GM23338 (cell line): ENCODE measurements at places on chromosomes 4 and X.
A peak's percentile ranks its signal among the peaks of the same experiment; 100 is the strongest.

DNA sequence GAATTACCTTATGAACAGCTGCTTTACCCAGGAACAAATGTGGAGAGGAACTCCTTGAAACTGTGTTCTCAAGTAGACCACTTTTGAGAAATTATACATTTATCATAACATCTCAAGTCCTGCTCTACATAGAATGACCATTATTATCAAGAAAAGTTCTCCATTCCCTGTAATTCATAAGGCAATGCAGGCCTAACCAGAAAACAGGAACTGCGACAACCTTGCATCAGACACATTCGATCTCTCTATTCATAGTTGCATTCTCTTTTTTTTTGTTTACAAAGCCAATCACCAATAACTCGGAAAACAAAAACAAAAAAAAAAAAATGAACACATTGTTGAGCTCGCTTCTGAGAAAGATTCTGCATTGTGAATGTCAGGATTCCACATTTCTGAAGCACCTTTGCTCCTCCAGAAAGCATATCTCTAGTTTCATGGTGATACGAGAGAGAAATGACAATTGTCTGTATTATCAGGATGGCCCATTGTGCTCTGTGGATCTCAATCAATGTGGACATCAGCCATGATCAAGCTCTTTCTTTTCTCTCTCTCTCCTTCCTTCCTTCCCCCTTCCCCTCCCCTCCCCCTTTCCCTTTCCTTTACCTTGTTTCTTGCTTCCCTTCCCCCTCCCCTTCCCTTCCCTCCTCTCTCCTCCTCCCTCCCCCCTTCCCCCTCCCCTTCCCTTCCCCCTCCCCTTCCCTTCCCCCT lies 32.4 kb upstream of the CD99 start:
- DNase-seq = peak; percentile 24

GRCh38 chrX:46683048-46683447 lies 75.9 kb downstream of the SLC9A7 start:
- peak; percentile 50 for DNase-seq

- no peak for DNase-seq
Measured at GRCh38 chr4:4456351-4456750, 69.4 kb downstream of the NSG1 start.

GRCh38 chr4:38846015-38846414 lies 10.6 kb downstream of the TLR6 start:
- DNase-seq = no peak

DNA sequence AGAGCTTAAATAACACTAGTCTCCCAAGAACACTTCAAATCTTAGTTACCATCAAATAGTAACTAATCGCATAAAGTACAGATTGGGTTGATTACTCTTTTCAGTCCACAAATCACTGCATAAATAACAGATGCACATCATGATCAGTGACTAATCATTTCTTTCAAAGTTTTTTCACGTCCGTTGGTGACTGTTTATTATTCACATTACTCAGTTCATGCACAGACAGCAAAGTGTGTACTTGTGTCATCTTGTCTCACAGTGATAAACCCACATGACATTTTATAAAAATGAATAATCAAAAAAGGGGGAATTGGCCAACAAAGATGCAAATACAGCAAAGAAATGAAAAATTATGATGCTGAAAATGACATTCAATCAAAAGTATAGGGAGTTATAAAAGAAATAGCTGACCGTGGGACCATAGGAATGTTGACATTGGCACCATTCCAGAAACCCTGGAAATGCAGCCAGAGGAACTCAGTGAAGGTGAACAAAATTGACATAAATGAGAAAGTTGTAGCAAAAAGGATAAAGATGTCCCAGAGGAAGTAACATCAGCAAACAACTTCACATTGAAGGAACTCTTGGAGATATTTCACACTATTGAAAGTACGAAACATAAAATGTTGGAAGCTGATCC lies 161.5 kb downstream of the SOX3 start:
- DNase-seq = no peak

DNA sequence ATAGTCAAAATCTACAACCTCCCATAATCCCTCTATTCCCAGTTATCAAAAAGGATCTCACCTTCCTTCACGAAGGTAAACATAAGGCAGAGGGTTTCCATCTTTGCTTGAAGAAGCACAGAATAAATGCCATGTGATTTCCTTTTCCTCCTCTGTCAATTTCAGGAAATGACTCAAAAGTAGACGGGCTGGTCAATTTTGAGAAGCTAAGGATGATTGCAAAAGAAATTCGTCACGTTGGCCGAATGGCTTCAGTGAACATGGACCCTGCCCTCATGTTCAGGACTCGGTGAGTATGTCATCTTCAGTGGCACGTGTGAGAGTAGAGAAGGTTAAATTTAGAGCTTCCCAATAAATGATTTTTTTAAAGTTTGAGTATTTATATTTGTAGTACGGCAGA lies 240.2 kb downstream of the RAPGEF2 start:
- DNase-seq = no peak

DNA sequence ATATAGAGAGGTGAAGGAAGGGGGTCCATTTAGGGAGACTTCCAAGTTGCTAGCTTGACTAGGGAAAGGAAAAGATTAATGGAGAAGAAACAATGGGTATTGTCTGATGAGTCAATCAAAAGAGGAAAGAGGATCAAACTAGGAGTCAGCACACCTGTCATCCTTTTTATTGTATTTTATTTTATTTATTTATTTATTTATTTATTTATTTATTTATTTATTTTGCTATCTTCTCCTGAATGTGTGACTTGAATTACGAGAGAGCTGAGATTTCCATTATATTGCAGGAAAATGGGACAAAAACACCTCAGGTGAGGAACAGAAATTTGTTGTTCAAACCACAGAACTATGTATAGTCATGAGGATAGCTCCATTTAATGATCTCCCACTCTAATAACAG lies 58.9 kb downstream of the NUDT11 start:
- no peak for DNase-seq

DNA sequence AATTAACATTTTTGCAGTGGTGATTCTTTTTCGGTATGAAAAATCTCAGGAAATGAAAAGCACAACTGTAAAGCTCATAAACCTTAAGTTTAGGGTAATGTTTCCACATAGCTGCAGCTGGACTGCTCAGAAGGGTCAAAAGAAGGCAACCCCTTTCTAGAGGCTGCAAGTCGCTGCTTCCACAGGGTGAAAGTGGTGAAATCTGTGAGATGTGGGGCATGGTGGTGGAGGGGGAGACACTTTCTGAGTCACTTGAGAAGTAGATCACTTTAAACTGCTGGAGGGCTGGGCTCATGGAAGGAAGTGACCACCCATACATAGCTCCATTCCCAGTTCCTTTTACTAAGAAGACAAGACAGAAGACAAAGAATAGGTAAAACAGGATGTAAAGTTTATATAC lies 8.7 kb downstream of the SFRP2 start:
- DNase-seq = no peak

- DNase-seq = no peak
Measured at GRCh38 chr4:123517176-123517575, 120.6 kb downstream of the SPRY1 start.

GRCh38 chr4:140109737-140110136 lies 44.2 kb downstream of the MAML3 start:
- DNase-seq = no peak
